Glutamatergic neuron (in vitro differentiated cells): ENCODE measurements at places on chromosomes 3 and 15.

GRCh38 chr3:11310258-11310657, 38.1 kb downstream of the ATG7 start:
- DNase-seq: no peak

DNA sequence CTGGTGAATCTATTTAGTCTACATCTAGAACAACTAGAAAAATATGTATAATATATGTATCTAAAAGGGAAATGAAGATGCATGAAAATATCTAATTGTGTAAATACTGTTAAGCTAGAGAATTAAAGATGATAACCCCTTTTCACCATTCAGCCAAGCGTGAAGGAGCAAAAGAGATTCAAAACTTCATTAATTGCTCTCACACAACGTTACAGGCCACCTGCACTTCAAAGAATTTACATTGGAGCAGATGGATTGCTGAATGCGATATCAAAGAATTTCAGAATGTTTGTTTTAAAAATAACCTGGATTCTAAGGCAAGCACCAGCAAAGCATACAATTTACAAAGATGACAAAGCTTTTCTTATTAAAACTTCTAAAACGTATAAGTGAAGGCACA, 243.2 kb downstream of the ROBO2 start:
- no peak for DNase-seq

GRCh38 chr3:150925751-150926201, 20.5 kb upstream of the MINDY4B start:
- peak; percentile 65 for DNase-seq

DNA sequence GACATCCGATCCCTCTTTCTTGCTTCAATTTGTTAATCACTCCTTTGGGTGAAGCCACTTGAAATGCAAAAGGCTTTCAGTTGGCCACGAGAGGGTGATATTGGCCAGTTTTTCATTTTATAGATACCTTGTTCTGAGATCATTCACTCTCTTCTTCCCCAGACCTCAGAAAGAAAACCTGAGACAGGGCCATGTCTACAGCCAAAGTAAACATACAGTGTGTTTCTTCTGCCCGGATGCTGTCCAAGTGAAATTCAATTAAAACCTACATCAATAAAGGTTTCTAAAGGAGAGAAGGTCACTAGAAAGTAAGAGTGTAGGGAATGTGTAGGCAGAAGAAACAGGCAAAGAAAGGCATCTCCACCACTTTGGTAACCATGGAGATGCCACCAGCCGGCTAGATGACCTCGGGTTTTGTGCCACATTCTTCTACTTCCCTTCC, 39.5 kb upstream of the FMN1 start:
- no peak for DNase-seq

DNA sequence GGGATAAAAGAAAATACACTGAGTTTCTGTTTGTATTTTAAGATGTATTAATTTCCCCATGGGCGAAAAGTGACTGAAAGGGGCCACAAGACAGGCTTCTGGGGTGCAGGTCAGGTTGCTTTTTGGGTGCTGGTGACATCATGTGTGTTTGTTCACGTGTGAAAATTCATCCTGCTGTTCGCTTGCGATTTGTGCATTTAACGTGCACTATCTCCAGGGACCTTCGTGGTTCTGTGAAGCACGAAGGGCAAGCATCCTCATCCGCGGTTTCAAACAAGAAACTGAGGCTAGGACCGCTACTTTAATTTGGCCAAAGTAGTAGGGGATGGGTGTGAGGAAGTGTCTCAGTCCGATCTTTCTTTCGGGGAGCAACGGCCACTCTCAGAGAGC, 1.6 kb upstream of the SMAD6 start:
- no peak for DNase-seq

DNA sequence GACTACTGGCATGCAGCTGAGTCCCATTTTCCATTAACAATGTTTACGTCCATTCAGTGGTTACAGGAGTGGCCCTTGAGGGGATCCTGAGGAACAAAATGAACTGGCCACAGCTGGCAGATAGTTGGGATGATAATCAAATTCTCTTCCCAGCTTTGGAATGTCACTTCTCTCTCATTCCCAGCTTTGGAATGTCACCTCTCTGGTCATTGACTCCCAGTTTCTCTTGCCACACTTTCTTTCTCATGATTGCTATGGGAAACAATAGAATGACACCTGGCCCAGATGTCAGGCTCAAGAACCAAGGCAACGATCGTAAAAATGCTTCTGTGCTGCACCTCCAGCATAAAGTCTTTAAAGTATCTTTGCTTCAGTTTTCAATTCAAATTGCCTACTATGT, 34.0 kb downstream of the ATP13A4 start:
- DNase-seq: no peak

- no peak for DNase-seq
These were observed 124.7 kb downstream of the WNT5A start for GRCh38 chr3:55362210-55362960.

DNA sequence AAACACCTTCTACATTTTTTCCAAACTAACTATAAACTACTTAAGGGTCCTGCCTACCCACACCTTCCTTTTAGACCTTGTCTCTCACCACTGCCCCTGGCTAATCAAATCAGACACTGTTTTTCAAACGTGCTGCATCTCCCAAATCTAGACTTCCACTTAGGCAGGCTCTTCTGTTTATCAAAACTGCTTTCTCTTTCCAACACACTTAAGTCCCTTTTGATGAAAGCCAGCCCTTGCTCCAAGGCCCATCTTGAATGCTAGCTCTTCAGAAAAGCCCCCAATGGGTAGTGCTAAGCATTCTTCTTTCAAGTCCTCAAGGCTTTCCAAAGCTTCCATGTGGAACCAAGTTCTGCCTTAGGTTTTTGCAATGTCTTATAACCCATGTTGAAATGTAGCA, 888.3 kb downstream of the TUSC7 start:
- no peak for DNase-seq

DNA sequence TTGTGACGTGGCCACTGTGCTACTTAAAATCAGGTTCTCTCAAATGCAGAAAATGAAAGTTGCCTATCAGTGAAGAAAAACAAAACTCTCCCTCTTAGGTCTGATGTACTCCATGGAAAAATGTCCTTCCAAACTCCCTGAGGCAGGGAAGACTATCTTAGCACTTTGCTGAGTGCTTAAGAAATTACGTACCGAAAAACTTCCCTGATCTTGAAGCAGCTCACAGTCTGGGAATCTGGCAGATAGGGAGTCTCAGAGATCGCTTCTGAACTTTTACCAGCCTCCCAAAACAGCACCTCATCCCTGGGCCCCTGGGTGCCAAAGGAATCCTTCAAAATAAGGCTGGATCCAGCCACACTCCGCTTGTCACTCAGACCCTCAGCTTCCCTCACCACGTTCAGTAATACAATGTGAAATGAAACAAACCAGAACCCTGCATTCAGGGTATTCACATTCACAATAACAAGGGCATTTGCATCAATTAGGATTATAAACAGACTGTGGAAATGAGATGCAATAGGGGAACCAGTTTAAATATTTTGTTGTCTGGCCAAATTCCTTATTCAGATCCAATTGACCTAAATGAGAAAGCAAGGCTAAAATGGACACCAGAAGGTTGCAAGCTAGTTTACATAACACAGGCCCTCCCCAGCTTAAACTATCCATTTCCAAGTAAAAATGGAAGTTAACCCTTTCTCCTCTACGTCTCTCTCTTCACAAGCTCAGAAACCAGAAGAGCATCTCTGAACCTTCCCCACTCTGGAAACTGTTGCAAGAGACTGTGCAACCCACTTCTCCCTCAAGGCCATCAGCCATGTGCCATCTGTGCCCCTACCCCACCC, 20.9 kb downstream of the OSBPL10 start:
- no peak for DNase-seq

- peak; percentile 30 for DNase-seq
These were observed 1.5 kb downstream of the MSL2 start for GRCh38 chr3:136194409-136195257.
